ENCODE measurements at places on chromosomes 16 and 17.

DNA sequence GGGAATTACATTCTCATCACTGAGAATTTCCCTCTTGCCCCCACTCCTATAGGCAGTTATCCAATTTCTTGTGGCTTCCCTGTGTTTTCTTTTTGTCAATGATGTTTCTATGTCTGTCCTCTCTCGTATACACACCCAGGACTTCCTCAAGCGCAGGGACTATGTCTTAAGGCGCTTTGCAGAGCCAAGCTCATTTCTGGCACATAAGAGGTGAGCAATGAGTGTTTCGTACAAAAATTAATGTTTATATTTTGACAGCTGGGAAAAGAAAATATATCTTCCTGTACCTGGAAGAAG is 947 bp downstream of the DDX42 start:
- no peak for DNase-seq

DNA sequence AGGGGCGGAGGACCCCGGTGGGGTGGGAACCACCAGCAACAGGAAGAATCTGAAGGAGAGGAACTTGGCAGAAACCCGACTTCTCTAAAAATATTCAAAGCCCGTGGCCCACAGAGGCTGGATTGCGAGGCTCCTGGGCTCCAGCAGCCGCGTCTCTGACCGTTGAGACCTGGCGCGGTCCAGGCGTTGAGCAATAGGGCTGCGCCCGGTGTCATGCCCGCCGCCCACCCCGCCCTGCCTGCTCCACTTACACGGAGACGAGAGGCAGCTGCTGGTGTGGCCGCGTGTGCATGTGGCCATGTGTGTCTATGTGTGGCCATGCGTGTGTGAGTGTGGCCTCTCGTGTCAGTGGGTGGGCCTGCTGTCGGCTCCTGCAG is 83.6 kb downstream of the IRF8 start:
- no peak for DNase-seq

GRCh38 chr17:54220829-54221228 is 398.1 kb downstream of the KIF2B start:
- no peak for DNase-seq

GRCh38 chr16:28873543-28874201 is 4.6 kb upstream of the ATP2A1 start:
- peak; percentile 59 for DNase-seq

DNA sequence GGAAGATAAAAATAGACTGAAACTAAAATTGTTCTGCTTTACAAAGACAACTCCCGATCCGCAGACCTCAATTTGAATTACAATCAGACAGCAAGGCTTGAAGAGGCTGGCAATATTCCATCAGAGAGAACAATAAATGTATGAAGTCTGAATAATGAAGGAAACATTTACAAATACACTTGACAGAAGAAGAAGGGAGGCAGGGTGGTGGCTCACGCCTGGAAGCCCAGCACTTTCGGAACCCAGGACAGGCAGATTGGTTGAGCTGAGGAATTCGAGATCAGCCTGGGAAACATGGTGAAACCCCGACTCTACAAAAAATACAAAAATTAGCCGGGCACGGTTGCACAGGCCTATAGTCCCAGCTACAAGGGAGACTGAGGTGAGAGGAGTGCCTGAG is 14.6 kb downstream of the ODF4 start:
- DNase-seq = no peak

DNA sequence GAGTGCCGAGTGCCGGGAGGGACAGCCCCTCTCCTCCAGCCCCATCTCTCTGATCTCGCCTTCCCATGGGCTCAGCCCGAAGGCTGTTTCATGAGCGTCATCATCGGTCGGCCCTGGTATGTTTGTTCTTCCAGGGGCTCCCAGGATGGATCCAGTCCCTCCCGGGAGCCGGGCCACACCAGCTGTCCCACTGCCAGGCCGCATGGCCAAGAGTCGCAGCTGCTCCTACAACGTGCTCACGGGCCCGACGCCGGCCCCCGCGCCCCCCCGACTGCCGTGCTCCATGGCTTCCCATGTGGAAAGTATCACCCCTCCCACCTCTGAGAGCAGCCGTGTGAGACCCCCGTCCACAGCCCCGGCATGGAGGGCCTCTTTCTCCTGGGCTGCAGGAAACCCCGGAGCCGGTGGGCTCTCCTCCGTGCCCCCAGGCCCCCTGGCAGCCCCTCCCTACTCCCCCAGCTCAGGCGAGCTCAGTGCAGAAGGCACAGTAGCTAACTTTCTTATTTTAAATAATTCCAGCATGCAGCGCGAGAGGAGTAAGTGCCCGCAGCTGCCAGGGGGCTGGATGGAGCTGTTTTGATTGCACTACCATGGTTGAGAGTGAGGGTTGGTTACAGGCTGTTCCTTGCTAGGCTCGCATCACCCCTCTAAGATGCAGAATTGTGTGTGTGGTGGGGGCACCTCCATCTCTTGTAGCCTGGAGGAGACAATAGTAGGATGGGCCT is 26.6 kb upstream of the GSE1 start:
- no peak for DNase-seq

GRCh38 chr17:68246271-68247028 is 1.4 kb upstream of the AMZ2 start:
- DNase-seq = no peak

- no peak for DNase-seq
Measured at GRCh38 chr17:50035945-50036344, 20.0 kb upstream of the ITGA3 start.

- no peak for DNase-seq
Measured at GRCh38 chr16:24700549-24701392, 28.7 kb upstream of the TNRC6A start.

- DNase-seq = no peak
Measured at GRCh38 chr16:66471716-66472393, 44.8 kb downstream of the BEAN1 start.

GRCh38 chr16:75527825-75528299 is 8.0 kb downstream of the CHST5 start:
- no peak for DNase-seq

GRCh38 chr16:46974352-46974751 is 878 bp upstream of the DNAJA2 start:
- DNase-seq = no peak

DNA sequence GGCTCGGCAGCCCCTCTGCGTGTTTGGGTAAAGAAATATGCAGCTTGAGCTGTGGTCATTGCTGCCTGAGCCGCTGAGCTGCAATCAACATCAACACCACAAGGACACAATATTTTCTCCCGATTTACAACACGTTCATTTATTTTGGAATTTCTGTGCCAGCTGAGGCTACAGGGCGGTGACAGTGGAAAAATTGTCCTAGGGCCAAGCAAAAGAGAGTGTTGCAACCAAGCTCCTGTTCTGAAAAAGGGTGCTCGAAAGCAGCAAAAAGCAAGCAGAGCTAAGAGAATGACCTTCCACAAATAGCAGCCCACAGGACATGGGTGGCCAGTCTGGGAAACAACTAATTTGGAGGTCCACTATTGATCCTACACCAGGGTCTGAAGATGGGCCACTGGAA is 35.4 kb upstream of the NOG start:
- DNase-seq = no peak

DNA sequence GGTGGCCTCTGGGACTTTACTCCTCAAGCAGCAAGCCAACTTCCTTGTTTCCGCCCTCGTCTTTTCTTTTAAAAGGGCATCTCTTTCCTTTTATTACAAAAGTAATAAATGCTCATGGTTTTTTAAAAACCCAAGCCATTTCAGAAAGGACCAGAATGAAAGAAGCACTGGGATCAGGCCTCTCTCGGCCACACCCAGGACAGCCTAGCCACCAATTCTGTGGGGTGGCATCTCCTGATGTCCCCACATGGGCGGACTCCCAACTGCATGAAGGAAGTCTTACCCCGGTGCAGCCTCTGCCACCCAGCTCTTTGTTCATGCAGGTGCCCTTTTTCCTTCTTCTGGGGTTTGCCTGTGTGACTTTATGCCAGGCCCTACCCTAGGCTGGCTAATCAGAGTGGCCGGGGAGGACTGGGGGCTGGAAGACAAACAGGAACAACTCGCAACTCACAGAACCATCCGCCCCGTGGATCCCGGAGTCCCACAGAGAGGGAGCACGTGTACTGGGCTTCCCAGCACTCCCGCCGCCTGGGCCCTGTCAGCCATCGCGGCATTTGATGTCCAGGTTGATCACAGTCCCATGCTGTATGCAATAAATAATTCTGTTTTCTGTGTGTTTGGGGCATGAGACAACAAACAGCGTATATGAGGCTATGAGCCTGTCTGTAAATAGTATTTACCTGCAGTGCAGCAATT is 2.6 kb upstream of the RASD1 start:
- no peak for DNase-seq

DNA sequence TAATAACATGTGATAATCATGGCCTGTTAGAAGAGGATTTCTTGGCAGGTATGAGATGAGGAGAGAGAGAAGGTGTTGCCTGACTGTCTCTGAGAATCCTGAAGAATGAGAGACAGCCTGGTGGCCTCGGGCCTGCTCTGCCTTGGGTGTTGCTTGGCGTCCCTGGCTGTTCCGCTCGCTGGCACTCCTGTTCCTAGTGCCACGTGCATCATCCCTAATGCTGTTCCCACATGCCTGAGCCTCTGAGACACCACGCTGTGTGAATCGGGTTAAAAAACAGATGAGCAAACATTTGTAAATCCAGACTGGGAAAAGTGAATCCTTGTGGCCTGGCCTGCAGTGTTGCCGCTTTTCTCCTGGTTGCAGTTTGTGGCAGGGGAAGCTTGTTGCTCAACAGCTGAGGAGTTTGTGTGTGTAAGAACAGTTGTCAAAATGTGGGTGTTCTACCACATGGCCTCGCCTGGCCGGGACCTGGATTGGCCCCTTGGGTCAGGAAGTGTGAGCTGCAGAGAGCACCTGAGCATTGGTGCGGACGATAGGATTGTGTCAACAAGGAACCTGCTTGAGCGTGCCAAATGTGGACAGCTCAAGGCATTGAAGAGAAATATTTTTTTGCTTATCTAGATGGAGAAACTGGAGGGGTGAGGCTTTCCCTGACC is 22.0 kb downstream of the UBN1 start:
- DNase-seq = no peak

All from ecto neural progenitor cell (in vitro differentiated cells).